ENCODE measurements at places on chromosomes 13 and 19.
A peak's percentile ranks its signal among the peaks of the same experiment; 100 is the strongest.

- peak; percentile 80 for DNase-seq
Observed at GRCh38 chr13:91154558-91155353, 192.7 kb upstream of the MIR17HG start.

DNA sequence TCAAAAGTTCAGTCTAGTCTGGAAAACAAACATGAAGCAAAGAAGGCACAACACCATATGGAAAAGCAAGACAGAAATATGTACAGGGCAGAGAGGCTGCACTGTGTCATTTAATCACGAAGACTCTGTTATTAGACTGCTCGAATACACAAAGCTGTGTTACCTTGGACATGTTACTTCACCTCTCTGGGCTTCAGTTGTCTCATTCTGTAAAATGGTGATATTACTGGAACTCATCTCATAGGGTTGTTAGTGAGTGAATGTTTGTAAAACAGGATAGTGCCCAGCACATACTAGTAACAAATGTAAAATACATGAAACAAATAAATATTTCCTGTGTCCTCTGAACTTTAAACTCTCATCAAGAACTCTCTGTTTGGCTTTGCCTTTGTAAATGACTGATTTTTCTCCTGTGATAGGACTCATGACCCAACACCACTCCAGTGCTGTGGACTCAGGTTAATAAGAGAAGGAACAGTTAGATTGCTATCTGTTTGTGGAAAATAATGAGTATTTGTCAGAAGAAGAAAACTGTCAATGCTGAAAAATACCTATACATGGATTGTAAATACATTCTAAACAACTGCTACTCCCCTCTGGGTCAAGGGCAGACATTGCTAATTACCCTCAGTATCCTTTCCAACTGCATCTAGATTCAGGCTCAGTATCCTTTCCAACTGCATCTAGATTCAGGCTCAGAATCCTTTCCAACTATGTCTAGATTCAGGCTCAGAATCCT lies 62.3 kb downstream of the ZIC5 start:
- no peak for DNase-seq

GRCh38 chr13:77389625-77390000 lies 62.7 kb upstream of the MYCBP2 start:
- no peak for DNase-seq

DNA sequence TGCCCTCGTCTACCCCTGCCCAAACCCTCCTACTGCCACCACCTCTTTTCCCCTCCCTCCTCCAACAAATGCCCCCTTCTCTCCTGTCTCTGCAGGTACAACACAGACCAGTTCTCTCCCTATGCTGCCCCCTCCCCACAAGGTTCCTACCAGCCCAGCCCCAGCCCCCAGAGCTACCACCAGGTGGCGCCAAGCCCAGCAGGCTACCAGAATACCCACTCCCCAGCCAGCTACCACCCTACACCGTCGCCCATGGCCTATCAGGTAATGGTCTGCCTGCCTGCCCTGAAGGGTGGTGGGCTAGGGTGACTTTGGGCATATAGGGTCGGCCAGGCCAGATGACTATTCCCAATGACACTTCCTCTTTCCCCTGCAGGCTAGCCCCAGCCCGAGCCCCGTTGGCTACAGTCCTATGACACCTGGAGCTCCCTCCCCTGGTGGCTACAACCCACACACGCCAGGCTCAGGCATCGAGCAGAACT lies 6.5 kb upstream of the TIMM50 start:
- peak; percentile 18 for DNase-seq

- DNase-seq, result peak; percentile 66
Observed at GRCh38 chr13:30696278-30697176, 38.8 kb upstream of the ALOX5AP start.

GRCh38 chr19:6297202-6297601 lies 17.4 kb upstream of the MLLT1 start:
- DNase-seq, result no peak

DNA sequence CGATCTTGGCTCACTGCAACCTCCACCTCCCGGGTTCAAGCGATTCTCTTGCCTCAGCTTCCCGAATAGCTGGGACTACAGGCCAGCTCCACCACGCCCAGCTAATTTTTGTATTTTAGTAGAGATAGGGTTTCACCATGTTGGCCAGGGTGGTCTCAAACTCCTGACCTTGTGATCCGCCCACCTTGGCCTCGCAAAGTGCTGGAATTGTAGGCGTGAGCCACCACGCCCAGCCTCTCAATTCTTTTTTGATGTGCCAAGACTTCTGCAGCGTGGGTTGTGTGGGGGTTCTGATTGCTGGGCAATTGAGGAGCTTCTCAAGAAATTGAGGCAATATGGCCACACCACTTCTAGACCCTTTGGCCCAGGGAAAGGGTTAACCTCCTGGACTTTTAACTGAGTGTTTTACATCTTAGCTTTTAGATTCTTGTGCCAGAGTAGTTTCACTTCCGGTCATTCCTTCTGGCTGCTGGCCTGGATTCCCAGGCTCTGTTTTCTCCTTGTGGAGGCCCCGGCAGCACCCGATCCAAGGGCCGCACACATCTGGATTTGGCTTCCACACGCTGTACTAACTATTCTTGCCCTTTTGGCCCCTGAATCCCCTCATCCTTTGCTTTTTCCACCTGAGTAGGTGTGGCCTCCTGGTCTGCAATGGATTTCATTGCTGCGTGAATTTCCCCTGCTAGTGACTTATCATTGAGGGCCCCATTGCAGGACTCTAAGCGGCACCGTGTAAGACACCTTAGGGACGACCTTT lies 14.7 kb downstream of the SMARCA4 start:
- no peak for DNase-seq

- DNase-seq, result no peak
Observed at GRCh38 chr19:47623921-47624391, 15.0 kb downstream of the BICRA start.

DNA sequence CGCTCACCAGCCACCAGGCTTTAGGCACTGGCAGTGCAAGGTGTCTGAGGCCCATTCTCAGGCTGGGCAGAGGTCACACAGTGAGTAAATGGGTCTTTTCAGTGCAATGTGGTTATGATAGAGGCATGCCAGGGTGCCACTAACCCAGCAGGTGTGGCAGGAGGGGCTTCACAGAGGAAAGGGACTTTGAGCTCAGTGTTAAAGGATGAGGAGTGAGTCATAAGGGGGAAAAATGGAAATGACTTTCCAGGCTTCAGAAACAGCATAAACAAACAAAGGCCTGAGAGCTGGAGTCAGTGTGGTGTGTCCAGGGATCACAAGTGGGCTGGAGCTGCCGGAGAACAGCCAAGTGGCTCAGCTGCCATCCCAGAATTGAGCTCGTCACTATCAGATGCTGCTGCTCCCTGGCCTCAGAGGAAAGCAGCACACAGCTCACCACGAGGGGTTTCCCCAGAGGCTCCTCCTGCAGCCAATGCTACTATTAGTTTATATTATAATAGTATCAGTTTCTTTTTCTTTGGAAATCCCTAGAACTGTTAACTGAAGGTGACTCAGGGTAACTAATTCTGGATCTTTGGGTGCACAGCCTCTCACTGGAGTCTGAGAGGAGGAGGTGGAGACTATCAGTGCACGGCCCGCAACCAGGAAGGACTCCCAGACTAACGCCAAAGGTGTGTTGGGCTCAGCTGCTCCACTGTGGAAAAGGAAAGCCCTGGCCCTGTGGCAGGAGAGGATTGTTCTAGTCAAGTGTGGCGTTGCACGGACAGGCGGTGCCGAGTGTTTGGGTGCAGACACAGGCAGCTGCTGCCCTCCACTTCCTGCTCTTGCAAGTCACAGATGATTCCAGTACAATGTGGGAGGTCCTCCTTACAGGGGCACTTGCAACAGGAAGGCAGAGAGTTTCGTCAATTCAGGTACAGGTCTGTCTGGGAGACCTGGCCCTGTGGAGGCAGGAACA lies 39.5 kb downstream of the DHRS12 start:
- peak; percentile 39 for DNase-seq

DNA sequence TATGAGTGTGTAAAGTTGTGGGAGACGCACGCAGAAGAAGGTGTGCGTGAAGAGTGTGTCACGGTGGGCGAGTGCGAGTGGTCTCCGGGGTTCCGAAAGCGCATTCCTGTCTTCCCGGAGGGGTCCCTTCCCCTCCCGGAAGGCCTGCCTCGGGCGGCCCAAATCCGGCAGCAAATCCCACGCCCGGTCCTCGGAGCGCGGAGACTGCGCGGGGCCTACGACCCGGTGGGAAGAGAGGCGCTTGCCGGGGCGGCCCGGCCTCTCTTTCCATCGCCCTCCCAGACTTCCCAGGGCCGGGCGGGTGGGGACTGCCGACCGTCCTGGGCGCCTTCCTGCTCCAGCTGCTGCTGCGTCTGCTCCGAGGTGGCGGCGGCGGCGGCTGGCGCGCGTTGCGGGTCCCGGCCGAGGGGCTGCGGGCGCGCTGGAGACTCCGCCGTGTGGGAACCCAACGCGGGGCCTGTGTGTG lies 2.1 kb downstream of the ZIC5 start:
- no peak for DNase-seq

DNA sequence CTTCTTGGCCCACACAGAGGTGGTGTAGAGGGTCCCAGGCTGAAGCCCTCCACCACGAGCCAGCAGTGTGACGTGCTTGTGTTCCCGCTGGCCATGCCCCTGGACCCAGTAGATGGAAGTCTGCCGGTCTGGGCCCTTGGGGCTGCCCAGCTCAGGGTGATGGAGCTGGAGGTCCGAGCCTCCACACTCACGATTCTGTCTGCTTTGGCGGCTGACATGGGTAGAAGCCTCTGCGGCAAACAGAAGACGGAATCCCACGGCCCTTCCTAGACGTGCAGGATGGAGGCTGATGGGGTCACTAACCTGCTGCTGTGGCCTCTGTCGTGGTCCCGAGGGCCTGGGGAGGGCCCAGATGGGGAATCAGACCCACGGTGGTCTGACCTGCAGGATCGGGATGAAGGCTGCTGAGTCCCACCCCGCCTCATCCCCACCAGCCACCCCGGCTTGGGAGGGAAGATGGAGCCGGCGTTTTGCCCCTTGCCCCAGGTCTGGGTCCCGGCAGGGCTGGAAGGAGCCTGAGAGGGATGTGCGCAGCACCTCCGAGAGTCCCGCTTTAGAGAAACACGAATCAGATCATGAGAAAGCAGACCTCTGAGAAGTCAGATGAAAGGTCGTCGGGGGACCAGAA lies 4.4 kb downstream of the TMEM86B start:
- no peak for DNase-seq

GRCh38 chr19:17953869-17954268 lies 13.0 kb upstream of the KCNN1 start:
- DNase-seq, result no peak

GRCh38 chr13:39298951-39299350 lies 260.7 kb downstream of the NHLRC3 start:
- DNase-seq, result no peak

DNA sequence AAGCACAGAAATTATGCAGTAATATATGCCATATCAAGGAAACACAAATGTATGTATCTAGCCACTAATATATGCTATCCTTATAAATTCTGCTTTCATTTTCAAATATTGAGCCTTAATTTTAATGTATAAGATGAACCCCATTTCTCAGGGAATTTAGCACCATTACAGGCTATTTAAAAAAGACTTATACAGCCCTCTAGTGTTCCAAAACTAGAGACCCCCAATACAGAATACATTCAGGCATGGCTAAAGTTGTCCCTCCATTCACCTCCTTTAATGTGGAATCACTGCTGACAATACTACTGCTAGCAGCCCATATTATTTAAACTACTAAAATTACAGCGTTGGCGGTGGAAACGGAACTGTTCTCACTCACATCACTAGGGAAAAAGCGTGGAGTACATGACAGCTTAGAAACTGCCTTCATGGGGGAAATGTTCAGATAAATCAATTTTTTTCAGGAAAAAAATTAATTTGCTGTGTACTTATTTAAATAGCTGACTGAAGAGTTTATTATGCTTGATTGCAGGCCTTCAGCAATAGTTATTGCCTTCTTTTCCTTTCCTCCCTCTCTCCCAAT lies 541.0 kb downstream of the PCDH9 start:
- peak; percentile 13 for DNase-seq

DNA sequence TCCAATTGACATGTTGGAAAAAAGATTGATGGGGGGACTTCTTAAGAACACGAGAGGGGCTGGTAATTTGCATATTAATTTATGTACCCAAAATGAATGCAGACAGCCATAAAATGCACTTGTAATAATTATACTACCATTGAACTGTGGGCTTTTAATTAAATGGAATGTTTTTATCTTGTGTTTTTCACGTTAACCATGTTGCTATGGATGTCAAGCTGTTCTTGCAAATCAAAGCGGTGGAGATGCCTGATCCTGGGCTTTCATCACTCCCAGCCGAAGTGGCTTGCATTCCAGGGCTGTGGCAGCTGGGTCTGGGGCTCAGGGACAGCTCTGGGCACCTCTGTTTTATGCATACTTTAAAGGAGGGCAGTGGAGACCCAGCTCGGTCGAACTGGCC lies 179.4 kb upstream of the TMTC4 start:
- DNase-seq, result peak; percentile 2

DNA sequence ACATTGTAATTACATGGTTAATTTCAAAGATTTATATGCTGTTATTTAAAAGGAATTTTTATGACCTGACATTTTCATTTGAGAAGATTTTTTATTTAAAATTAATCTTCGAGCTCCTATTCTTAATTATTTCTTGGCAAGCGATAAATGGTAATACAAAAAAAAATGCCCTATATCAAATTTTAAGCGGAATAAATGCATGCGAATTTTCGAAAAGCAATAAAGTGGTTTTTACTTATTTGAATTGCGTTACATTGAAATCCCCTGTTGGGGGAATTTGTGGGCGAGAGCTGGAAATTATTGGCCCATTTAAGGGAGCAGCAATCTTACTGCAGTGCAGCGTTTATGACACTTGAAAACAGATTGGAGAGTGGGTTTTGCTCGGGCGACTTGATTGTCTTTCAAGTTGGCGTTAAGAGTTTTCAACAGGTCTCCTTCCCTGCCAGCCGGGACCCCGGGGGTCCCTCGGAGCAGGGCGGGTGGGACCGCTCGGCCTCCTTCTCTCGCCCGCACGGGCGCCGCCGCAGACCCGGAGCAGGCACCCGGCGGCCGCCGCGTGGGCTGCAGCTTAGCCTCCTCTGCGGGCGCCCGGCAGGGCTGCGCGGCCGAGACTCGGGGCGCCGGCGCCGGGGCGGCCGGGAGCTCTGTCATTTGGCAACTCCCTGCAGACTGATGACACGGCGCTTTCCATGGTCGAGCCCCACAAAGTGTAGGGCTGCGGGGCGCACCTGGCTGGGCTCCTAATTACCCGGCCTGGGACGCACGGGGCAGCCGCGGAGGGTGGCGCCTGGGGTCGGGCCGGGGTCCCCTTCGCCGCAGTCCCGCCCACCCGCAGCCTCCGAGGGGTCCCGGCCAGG lies 255.1 kb upstream of the SOX21 start:
- no peak for DNase-seq

GRCh38 chr19:1313695-1314613 lies 28.3 kb downstream of the EFNA2 start:
- no peak for DNase-seq

DNA sequence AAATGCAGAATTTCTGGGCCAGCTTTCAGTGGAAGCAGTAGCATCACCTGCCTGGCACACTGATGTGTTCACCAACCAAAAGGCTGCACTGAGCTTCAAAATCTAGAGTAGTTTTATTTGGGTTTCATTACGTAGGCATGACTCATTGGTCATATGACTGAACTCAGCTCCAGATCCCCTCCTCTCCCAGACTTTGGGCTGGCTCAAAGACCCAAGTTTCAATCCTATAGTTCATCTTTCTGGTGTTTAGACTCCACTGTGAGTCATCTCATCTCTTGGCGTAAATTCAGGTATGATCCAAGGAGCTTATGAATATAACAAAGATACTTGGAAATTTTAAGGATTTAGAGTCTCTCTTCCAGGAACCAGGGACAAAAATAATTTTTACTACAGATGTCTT lies 17.7 kb downstream of the ZMYM5 start:
- DNase-seq, result peak; percentile 97

Measured in fibroblast of skin of right biceps (primary cell).